ENCODE measurements at places on chromosomes 16 and 17.

DNA sequence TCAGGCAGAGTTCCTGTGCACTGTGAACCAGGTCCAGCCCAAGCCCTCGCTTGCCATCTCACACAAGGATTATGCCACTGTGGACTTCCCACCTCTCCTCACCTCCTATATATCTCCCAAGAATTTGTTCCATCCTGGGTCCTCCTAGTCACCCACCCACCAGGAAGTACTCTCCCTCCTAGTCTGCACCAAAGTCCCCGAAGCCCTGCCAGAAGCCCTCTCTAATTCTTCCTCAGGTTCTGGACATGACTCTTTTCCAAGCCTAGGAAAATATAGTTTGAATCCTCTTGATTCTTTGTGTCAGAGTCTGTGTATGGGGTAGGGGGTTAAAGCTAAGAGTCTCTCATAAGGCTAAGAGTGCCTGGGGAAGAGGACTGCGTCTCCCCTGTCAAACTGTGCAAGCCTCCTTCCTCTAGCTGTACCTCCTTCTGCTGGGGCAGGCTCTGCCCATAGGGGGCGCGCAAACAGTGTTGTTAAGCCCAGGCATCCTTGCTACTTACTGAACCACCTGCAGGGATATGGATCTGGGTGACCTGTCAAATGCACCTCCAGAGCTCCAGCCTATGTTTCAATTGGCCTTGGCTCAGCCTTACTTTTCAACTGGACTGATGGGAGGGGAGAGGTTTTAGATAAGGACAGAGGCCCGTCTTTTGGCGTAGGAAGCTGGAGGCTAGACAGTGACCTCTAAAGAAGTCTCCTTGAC is 16.6 kb upstream of the DLX4 start:
- peak; percentile 79 for DNase-seq

DNA sequence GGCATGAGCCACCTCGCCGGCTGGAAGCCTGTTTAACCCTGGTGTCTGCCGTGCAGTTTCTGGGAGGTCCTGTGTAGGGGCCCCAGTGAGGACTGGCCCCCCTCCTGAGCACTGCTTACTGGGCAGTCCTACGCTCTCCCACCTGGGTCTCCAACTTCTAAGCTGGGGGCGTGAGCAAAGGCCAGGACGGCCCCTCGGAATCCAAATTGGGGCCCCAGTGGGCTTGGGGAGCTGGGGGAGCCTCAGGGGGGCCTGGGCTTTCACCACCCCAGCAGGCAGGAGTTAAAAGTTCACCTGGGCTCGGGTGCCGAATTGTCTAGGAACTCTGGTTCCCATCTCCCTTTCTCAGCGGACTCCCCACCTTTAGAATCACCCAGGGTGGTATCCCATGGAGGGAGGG is 7.2 kb upstream of the SLC38A10 start:
- DNase-seq = no peak

- DNase-seq = no peak
Measured at GRCh38 chr16:80962879-80963278, 43.8 kb downstream of the CMC2 start.

- DNase-seq = no peak
Measured at GRCh38 chr16:87424266-87424665, 32.1 kb downstream of the MAP1LC3B start.

DNA sequence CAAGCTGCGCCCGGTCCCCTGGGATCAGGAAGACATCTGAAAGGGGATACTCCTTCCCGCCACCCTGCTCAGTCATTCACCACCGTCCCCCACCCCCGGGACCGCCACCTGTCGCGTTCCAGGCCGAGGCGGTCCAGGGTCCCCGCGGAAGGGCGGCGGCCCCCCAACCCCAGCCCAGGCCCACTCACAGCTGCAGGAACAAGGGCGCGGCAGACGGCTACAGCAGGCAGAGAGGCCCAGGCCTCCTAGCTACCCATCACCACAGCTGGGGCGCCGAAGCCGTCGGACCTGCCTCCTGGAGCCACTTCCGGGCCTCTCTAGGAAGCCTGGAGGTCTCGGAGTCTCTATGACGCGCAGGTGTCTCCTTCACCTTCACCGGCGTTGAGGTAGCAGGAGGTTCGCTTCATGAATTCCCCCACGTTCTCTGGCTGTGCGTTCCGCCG is at the start of gene SDR42E1:
Gene SDR42E1, minus strand, starts transcription at position 272 of the 443 bp plus-strand sequence. CDS start 10,612 bp downstream, outside the sequence.
- DNase-seq = peak; percentile 86

DNA sequence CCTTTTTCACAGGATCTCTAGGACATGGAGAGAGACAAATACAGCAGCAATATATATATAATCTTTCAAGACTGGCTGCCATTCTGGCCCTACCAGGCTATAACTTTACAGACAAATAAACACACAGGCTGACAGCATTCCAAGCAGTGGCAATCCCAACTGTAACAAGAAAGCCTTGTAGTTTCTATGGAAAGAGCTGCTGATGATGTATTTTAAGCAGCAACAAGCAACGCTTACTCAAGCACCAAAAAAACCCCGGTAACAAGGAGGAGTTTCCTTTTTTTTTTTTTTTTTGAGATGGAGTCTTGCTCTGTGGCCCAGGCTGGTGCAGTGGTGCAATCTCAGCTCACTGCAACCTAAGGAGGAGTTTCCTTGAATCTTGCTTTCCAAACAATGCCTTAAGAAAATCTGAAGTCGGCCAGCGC is 23.2 kb downstream of the LSM12 start:
- no peak for DNase-seq

- DNase-seq = no peak
Measured at GRCh38 chr16:52460639-52461178, 86.2 kb downstream of the TOX3 start.

GRCh38 chr16:10495031-10495345 is 85.4 kb downstream of the EMP2 start:
- no peak for DNase-seq

GRCh38 chr17:17525956-17526355 is 29.8 kb upstream of the RASD1 start:
- DNase-seq = no peak

DNA sequence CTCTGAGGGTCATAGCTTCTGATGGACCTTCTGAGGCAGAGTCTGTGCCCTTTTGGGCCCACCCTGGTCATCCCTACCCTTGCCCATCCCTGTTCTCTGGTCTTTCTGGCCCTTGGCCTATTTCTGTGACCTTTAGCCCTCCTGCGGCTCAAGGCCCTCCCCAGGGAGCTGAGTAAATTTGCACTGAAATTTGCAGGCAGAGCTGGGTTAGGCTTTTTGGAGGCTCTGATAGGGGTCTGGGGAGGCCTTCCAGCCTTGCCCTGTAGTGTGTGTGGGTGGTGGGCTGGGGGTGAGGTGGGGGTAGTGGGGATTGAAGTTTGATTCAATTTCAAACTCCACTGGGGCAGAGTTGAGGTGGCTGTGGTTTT is 17.8 kb downstream of the RARA start:
- DNase-seq = no peak

DNA sequence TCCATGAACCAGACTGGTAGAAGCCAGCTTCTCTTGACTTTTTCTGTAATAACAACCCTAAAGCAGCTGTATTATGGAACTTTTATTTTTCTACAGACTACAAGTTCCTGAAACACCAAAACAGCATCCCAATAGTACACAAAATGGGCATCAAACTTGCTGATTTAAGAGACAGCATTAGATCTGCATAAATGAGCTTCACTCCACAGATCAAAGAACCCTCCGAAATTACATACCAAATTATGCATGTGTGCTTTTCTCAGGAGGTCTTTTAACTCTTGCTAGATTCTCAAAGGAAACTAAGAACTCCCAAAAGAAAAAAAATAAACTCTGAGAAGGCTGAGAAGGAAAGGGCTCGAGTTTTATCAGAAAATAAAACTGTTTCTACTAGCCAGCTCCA is 12.3 kb downstream of the UBE2G1 start:
- no peak for DNase-seq

DNA sequence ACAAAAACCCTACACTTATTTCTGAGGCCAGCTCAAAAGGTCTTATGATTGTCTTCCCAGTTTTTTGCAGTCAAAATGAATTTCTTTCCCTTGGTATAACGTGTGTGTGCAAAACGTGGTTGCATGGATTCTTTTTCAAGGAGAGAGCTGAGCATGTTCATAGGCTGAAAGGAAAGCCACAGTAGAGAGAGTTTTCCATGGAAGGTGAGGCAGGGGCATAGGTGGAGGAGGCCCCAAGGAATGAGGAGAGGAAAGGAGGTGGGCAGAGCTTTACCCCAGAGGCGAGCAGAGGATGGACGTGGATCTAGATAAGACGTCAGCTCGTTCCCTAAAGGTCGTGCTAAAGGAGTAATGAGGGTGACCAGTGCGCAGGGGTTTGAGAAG is 22.8 kb downstream of the TRPV2 start:
- no peak for DNase-seq

GRCh38 chr16:363110-363765 is 7.1 kb downstream of the MRPL28 start:
- no peak for DNase-seq

GRCh38 chr16:7964744-7965143 is 625.6 kb downstream of the TMEM114 start:
- DNase-seq = no peak

DNA sequence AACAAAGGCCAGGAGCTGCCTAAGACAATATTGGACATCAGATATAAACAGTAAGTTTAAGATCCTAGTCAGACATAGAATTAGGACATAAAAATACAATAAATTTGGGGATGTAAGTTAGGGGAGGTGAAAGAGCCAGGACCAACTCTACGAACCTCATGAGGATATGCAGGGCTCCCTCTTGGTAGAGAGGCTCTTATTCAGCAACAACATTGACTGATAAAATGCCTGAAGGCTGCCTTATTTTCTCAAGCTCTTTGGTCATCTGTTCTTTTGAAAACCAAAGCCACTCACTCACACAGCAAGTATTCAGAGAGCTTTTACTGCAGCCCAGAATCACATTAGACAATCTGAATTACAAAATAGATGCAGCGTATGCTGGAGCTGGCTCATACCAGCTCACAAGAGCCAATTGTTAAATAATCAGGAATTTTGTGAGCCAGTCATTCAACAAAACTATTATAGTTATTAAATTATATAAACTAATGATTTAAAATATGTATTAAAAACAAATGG is 108.6 kb upstream of the CLEC3A start:
- DNase-seq = no peak

DNA sequence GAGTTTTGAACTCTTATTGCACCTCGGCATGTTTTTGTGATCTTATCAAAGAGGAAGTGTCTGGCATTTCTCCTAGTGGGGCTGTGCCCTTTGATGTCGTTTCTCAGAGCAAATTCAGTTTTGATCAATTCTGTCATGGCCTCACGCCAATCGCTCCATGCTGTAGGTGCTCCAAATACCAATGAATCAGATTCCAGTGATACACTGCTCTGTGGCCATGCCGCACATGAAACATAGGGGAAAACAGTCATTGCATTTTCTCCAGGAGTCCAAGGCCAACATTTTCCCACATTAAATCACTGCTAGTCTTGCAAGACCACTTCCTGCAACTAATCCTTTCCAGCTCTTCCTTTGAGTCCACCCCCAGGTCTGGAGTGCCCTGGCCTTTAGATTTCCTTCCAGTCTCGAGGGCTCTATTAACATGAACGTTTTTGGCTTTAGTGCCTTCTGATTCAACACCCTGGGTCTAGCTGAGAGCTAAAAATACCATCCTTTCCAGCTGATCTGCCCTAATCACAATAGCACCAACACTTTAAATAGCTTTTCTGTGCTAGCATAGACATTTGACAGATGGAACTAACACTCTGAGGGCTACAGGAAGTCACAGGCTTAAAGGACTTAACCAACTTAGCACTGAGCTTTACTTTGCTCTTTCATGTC is 18.2 kb upstream of the RASL10B start:
- DNase-seq = no peak

DNA sequence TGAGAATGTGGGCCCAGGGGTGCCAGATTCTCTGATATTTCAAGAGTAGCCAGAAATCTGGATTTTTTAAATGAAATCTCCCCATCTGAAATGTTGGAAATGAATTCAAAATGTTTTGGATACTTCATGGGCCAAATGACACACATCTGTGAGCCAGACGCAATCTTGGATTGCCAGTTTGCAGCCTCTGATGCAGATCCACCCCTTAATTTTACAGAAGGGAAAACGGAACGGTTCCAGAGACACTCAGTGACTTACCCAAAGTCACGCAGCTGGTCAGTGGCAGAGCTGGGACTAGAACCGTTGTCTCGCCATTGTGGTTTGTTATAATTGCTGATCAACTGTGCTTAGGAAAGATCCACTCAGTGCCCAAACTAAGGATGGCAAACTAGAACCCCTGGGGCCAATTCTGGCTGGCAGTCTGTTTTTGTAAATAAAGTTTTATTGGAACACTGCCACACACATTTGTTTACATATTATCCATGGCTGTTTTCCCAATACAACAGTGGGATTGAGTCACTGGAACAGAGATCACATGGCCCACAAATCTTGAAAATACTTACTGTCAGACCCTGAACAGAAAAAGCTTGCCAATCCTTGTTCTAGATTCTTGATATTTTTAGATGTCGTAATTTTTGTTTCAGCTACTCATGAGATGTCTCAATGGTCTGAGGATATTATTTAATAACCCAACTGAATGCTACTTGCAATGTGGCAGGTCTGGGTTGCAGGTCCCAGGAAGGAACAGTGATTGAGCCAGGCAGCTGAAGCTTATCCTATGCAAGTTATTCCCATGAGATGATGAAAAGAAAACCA is 143.8 kb downstream of the AXIN2 start:
- no peak for DNase-seq

DNA sequence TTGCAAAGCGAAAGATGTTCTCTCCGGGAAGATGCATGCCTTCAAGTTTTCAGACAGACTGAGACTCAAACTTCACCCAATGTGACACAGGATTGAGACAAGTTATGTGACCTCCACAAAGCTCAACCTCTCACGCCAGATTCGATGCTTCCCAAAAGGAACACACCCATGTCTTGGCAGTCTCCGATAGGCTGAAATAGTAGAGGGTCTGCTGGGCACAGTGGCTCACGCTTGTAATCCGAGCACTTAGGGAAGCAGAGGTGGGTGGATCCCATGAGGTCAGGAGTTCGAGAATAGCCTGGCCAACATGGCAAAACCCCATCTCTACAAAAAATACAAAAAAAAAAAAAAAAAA is 22.1 kb downstream of the ZFHX3 start:
- no peak for DNase-seq

DNA sequence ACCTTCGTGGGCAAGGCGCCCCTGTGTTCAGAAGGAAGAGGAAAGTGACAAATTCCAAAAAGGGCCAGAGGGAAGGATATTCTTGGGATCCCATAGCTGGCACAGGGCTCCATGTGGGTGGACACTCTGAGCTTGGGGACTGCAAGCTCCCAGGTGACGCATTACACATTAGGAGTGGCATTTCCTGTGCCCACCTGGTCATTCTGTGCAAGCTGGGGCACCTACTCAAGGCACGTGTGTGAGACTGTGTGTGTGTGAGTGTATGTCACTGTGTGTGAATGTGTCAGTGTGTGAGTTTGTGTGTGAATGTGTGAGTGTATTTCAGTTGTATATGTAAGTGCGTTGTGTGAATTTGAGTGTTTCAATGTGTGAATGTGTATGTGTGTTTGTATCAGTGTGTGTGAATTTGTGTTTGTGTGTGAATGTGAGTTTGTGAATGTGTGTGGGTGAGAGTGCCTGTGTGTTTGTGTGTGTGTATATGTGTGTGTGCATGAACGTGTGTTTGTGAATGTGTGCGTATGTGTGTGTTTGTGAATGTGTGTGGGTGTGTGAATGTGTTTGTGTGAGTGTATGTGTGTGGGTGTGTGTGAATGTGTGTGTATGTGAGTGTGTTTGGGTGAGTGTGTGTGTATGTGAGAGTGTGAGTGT is 1.6 kb upstream of the CD300A start:
- DNase-seq = peak; percentile 14
